ENCODE measurements at places on chromosomes 3 and 15. TPM values are rescaled to one million over a fixed set of nuclear protein-coding genes. Genes with fewer than 3 reads are reported as not detected.

- no peak for DNase-seq
Measured at GRCh38 chr3:56154297-56154696, 314.0 kb downstream of the ERC2 start.

CTXN2 gene
- not detected for total RNA-seq

DNA sequence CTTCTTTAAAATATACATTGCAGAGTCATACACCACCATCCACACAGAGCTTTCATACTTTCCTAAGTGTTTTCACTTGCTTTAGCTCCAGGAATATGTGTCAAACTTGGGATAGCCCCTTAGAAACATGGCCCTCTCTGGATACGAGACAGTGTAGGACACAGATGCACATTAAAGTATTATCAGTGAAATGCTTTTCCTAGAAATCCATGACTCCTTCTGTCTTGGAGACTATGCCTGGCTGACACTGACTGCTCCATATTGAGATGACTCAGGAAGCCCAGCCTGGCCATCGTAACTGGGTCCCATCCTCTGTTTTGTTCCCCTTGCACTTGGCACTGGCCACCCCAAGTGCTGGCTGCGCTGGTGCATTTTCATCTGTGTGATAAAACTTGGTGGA lies 204.8 kb downstream of the PDZRN3 start:
- no peak for DNase-seq

GRCh38 chr3:72086042-72086742 lies 301.2 kb upstream of the PROK2 start:
- peak; percentile 25 for DNase-seq

DNA sequence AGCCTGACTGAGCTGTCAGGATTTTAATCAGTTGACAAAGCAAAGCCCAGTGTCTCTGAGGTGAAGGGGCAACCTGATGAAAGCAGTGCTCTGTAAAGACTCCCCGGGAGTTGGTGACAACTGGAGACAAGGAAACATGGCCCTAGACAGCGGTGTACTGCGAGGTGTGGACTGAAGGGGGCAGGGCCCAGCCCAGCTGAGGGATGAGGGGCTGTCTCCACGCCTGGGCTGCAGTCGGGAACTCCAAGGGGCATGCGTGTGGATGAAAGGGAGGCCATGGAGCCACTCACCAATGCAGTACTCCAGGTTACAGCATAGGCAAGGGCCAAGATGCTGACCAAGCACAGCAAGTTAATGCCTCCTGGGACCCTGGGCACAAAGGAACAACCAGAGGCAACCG lies 45.1 kb downstream of the SCAP start:
- DNase-seq = no peak

All from fibroblast of lung (primary cell).